MM.1S (cell line): ENCODE measurements at places on chromosomes 13 and 19.
A peak's percentile ranks its signal among the peaks of the same experiment; 100 is the strongest.

GRCh38 chr13:48505597-48506091 lies 27.2 kb downstream of the RCBTB2 start:
- peak; percentile 78 for DNase-seq
- peak overlapping the region; percentile 67; the same call in 1 of the 2 replicates for H3K27ac ChIP-seq
- H3K4me3 ChIP-seq: no peak overlapping the region
- H3K27me3 ChIP-seq: no peaks in the 10 kb centered on the region
- no peaks in the 10 kb centered on the region for H3K36me3 ChIP-seq

- no peaks in the 10 kb centered on the region for H3K36me3 ChIP-seq
- no peak for DNase-seq
- H3K27me3 ChIP-seq: no peaks in the 10 kb centered on the region
- no peak within 1 kb of the TSS for H3K27ac ChIP-seq
- no peak within 1 kb of the TSS for H3K4me3 ChIP-seq
Observed at GRCh38 chr13:23433171-23434153, at the start of gene SACS. Gene SACS (minus strand): TSS chr13:23433702. CDS start chr13:23411239, 22,463 bp downstream.

- H3K4me1 ChIP-seq: 0 out of 2 replicates have a peak, but pooled peaks cover 4% of the 10 kb centered on the region
- H3K36me3 ChIP-seq: no peaks in the 10 kb centered on the region
- peak within 1 kb of the TSS; percentile 87 for H3K4me3 ChIP-seq
- DNase-seq: peak; percentile 98
Observed at GRCh38 chr13:76991796-76992547, at the start of gene CLN5. Gene CLN5 (plus strand): TSS chr13:76992081. CDS start chr13:76992099, 18 bp downstream.

GRCh38 chr13:51249255-51249654 lies 27.1 kb downstream of the FAM124A start:
- no peak overlapping the region for H3K27ac ChIP-seq
- H3K4me3 ChIP-seq: no peak overlapping the region
- no peaks in the 10 kb centered on the region for H3K36me3 ChIP-seq
- DNase-seq: no peak
- peaks cover 13% of the 10 kb centered on the region; the same call in 1 of the 2 replicates for H3K4me1 ChIP-seq

- no peaks in the 10 kb centered on the region for H3K36me3 ChIP-seq
- no peaks in the 10 kb centered on the region for H3K4me1 ChIP-seq
- no peak for DNase-seq
- H3K4me3 ChIP-seq: no peak overlapping the region
- no peaks in the 10 kb centered on the region for H3K27me3 ChIP-seq
Observed at GRCh38 chr19:40687525-40688016, 2.9 kb downstream of the NUMBL start.

- H3K4me3 ChIP-seq: no peak overlapping the region
- no peaks in the 10 kb centered on the region for H3K36me3 ChIP-seq
- H3K27me3 ChIP-seq: no peaks in the 10 kb centered on the region
- DNase-seq: no peak
Observed at GRCh38 chr13:77555246-77555645, 19.7 kb downstream of the SCEL start.

- peaks cover 75% of the 10 kb centered on the region for H3K27me3 ChIP-seq
- H3K4me3 ChIP-seq: no peak overlapping the region
- no peaks in the 10 kb centered on the region for H3K4me1 ChIP-seq
Observed at GRCh38 chr19:3005345-3005744, 23.7 kb downstream of the TLE2 start.

GRCh38 chr19:50387868-50388245 lies 3.7 kb downstream of the POLD1 start:
- H3K4me1 ChIP-seq: no peaks in the 10 kb centered on the region; the same call in 1 of the 2 replicates
- no peaks in the 10 kb centered on the region; the same call in 1 of the 2 replicates for H3K36me3 ChIP-seq
- no peak for DNase-seq
- H3K4me3 ChIP-seq: no peak overlapping the region

DNA sequence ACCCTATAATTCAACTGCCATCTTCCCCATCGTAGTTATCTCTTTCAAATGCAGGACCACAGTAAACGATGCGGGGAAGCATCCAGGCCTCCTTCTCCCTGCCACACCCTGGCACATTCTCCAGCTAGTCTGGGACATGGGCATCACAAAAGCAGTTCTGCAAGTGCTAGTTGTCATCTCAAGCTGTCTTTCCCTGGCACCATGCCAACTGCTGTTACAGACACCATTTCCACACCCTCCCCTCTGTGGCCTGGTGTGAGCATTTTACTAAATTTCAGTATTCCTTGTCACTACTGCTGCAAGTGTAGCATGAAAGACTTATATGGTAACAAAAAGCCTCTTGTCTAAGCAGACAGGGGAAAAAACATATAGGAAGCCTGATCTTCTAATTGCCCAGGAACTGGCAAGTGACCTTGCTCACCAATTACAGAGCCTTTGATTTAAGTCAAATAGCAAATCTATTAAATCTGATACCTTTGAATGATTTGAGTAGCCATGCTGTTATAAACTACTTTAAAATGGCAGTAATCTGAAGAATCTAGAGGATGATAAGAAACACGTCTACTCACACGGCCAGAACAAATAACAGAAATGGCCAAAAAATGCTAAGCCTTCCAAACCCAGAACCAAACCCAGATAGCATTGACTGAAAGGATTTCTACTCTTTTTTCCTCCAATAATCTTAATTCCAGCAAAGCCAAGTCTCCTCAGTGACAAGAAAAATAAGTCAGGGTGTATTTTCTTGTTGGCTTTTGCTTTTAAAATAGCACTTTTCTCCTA lies 179.0 kb downstream of the NUFIP1 start:
- H3K4me1 ChIP-seq: no peaks in the 10 kb centered on the region
- no peak for DNase-seq
- H3K27ac ChIP-seq: no peak overlapping the region
- no peak overlapping the region for H3K4me3 ChIP-seq
- H3K27me3 ChIP-seq: no peaks in the 10 kb centered on the region

GRCh38 chr13:32976056-32976805 lies 40.0 kb upstream of the KL start:
- DNase-seq: no peak
- no peaks in the 10 kb centered on the region for H3K27me3 ChIP-seq
- H3K27ac ChIP-seq: no peak overlapping the region
- no peak overlapping the region for H3K4me3 ChIP-seq
- no peaks in the 10 kb centered on the region for H3K4me1 ChIP-seq

DNA sequence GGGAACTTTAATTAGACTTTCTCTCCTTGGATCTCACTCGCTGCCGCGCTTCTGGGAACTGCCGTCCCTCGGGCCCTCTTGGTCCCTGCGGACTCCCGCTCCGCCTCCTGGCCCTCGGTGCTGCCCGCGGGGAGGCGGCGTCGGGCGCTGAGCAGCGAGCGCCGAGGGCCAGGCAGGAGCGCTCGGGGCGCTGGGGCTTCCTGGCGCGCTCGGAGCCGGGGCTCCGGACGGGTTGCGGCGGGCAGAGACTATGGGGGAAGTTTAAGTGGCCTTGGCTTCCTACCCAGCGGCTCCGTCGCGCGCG lies 704 bp downstream of the CHST8 start:
- peak overlapping the region; percentile 64 for H3K4me3 ChIP-seq
- H3K36me3 ChIP-seq: no peaks in the 10 kb centered on the region
- peak; percentile 29 for DNase-seq
- no peaks in the 10 kb centered on the region for H3K4me1 ChIP-seq

- no peak overlapping the region for H3K27ac ChIP-seq
- no peaks in the 10 kb centered on the region for H3K36me3 ChIP-seq
- peaks cover 13% of the 10 kb centered on the region for H3K27me3 ChIP-seq
- no peaks in the 10 kb centered on the region for H3K4me1 ChIP-seq
- no peak overlapping the region for H3K4me3 ChIP-seq
Observed at GRCh38 chr19:42563352-42564210, 31.1 kb downstream of the CEACAM8 start.

GRCh38 chr19:47511681-47512080 lies 3.2 kb downstream of the NAPA start:
- DNase-seq: no peak
- H3K27me3 ChIP-seq: no peaks in the 10 kb centered on the region
- no peak overlapping the region for H3K27ac ChIP-seq

GRCh38 chr13:36456577-36456976 lies 24.3 kb downstream of the CCNA1 start:
- no peak overlapping the region for H3K4me3 ChIP-seq
- H3K27me3 ChIP-seq: no peaks in the 10 kb centered on the region
- H3K27ac ChIP-seq: no peak overlapping the region
- DNase-seq: no peak
- 0 out of 2 replicates have a peak, but pooled peaks cover 3% of the 10 kb centered on the region for H3K4me1 ChIP-seq

- no peak overlapping the region for H3K4me3 ChIP-seq
- no peaks in the 10 kb centered on the region for H3K4me1 ChIP-seq
- no peaks in the 10 kb centered on the region for H3K36me3 ChIP-seq
- H3K27me3 ChIP-seq: no peaks in the 10 kb centered on the region
Observed at GRCh38 chr13:66048888-66049287, 1181.2 kb downstream of the PCDH9 start.

- H3K36me3 ChIP-seq: no peaks in the 10 kb centered on the region
- no peak overlapping the region for H3K27ac ChIP-seq
- no peak for DNase-seq
- H3K4me3 ChIP-seq: no peak overlapping the region
- no peaks in the 10 kb centered on the region for H3K4me1 ChIP-seq
Observed at GRCh38 chr13:106981051-106981450, 413.1 kb upstream of the ARGLU1 start.

DNA sequence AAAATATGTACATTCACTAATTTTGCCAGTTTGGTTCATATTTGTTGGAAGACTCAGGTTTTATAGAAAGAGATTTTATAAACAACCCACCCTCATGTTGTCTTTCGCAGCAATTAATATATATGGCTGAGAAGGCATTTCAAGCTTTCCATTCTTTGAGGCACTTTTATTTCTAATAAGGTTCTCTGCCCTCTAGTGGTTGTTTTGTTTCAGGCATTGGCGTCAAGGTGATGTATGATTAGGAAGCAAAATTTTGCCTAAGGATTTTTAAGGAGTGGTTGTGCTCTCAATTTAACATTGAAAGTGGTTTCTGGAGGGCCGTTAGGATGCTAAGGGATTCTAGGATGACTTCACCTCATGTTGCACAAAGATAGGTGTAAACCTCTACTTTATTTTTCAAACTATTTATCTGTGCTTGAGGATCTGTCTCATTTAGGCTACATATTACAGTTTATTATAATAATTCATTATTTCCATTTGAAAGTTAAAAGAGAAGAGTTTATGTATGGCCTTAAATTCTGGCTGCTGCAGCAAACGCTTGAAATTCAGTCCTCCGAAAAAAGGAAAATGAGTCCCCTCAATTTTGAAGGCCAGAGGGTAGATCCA lies 35.9 kb downstream of the OXGR1 start:
- H3K4me1 ChIP-seq: no peaks in the 10 kb centered on the region
- H3K36me3 ChIP-seq: no peaks in the 10 kb centered on the region
- H3K4me3 ChIP-seq: no peak overlapping the region
- DNase-seq: peak; percentile 66

DNA sequence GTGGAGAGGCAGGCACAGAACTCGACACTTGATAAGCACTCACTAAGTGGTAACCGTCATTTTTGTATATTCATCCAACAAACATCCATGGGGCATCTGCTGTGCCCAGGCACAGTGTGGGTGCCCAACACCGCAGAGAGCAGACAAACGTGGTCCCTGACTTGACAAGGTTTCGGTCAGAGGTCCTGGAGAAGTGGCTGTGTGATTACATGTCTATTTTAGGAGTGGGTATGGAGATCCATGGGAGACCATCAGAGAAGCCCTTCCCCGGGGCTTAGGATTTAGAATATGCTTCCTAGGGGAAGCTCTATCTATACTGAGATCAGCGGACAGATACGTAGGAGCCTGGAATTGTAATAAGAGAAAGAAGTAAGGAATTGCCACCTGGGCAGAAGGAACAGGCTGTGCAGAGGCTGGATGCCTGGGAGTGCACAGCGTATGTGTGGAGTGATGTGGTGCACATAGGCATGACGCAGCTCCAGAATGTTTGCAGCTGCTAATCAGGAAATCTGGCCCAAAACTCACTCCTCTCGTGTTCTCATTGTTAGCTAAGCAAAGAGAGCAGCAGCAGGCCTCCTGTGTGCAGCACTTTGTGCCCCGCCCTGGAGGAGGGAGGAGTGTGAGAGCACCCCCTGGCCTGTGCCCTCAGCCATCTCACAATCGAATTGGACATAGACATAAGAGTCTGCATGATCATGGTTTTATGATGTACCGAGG lies 23.0 kb upstream of the IRS2 start:
- no peak overlapping the region for H3K27ac ChIP-seq
- DNase-seq: no peak
- no peaks in the 10 kb centered on the region for H3K36me3 ChIP-seq
- no peak overlapping the region for H3K4me3 ChIP-seq

GRCh38 chr19:4691373-4691772 lies 21.2 kb upstream of the MYDGF start:
- H3K4me3 ChIP-seq: no peak overlapping the region
- H3K4me1 ChIP-seq: no peaks in the 10 kb centered on the region
- no peaks in the 10 kb centered on the region for H3K27me3 ChIP-seq
- H3K27ac ChIP-seq: no peak overlapping the region
- no peak for DNase-seq

GRCh38 chr13:108859197-108860012 lies 230.0 kb downstream of the MYO16 start:
- no peaks in the 10 kb centered on the region for H3K36me3 ChIP-seq
- H3K4me3 ChIP-seq: peak overlapping the region; percentile 28; the same call in 1 of the 2 replicates
- no peaks in the 10 kb centered on the region for H3K27me3 ChIP-seq
- H3K4me1 ChIP-seq: peaks cover 15% of the 10 kb centered on the region; the same call in 1 of the 2 replicates
- peak; percentile 68 for DNase-seq

GRCh38 chr19:51994048-51994644 lies 7.5 kb upstream of the ZNF350 start:
- no peak for DNase-seq
- H3K36me3 ChIP-seq: no peaks in the 10 kb centered on the region
- H3K27ac ChIP-seq: no peak overlapping the region
- H3K4me1 ChIP-seq: no peaks in the 10 kb centered on the region
- no peaks in the 10 kb centered on the region for H3K27me3 ChIP-seq

GRCh38 chr13:91817250-91817649 lies 418.8 kb downstream of the GPC5 start:
- H3K27me3 ChIP-seq: no peaks in the 10 kb centered on the region
- H3K36me3 ChIP-seq: no peaks in the 10 kb centered on the region
- DNase-seq: no peak
- H3K4me1 ChIP-seq: no peaks in the 10 kb centered on the region
- H3K27ac ChIP-seq: no peak overlapping the region

GRCh38 chr13:42275098-42275471 lies 3.1 kb downstream of the AKAP11 start:
- peaks cover 14% of the 10 kb centered on the region; the same call in 1 of the 2 replicates for H3K4me1 ChIP-seq
- no peak overlapping the region for H3K4me3 ChIP-seq
- no peaks in the 10 kb centered on the region for H3K27me3 ChIP-seq
- peak; percentile 6 for DNase-seq
- H3K27ac ChIP-seq: peak overlapping the region; percentile 72; the same call in 1 of the 2 replicates

- no peak overlapping the region for H3K27ac ChIP-seq
- H3K36me3 ChIP-seq: no peaks in the 10 kb centered on the region
- no peak for DNase-seq
- H3K27me3 ChIP-seq: no peaks in the 10 kb centered on the region
- no peaks in the 10 kb centered on the region for H3K4me1 ChIP-seq
Observed at GRCh38 chr19:2542341-2543069, 66.6 kb downstream of the GADD45B start.

DNA sequence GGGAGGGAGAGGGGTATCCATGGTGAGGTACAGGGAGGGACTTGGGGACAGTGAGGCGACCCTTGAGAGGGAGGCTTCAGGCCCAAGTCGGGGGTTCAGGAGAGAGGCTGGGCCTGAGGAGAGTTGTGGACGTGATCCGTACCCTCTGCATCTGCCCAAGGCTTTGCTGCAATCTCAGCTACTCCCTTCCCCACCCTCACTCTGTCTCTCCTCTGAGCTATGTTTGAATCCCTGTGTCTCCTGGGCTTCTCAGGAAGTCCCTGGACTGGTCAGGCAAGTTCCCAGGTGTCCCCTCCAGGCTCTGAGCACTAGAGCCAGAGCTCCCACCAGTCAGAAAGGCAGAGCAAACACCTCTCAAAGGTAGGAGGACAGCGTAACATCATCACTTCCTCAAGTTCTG lies 1.8 kb downstream of the LIN37 start:
- H3K27ac ChIP-seq: no peak overlapping the region
- no peak overlapping the region for H3K4me3 ChIP-seq
- H3K4me1 ChIP-seq: peaks cover 8% of the 10 kb centered on the region
- no peaks in the 10 kb centered on the region for H3K27me3 ChIP-seq
